ENCODE measurements at places on chromosomes 1 and 21.

- no peak for DNase-seq
Observed at GRCh38 chr1:5611851-5612250, 380.4 kb downstream of the NPHP4 start.

DNA sequence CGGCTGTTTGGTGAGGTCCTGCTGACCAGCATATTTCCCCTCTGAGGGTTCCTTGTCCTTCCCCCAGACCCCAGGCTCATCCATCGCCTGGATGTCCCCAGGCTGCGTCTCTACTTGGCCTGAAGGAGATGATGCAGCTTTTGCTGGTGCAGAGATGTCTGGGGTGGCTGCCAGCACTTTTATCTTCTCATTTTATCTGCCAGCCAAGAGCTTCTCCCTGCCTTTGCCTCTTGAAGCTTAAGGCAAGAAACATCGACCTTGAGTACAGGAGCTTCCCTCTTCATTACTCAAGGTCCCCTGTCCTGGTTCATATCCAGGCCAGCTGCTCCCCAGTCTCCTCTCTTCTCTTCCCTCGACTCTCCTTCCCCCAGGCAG, 9.2 kb upstream of the H6PD start:
- DNase-seq, result no peak

DNA sequence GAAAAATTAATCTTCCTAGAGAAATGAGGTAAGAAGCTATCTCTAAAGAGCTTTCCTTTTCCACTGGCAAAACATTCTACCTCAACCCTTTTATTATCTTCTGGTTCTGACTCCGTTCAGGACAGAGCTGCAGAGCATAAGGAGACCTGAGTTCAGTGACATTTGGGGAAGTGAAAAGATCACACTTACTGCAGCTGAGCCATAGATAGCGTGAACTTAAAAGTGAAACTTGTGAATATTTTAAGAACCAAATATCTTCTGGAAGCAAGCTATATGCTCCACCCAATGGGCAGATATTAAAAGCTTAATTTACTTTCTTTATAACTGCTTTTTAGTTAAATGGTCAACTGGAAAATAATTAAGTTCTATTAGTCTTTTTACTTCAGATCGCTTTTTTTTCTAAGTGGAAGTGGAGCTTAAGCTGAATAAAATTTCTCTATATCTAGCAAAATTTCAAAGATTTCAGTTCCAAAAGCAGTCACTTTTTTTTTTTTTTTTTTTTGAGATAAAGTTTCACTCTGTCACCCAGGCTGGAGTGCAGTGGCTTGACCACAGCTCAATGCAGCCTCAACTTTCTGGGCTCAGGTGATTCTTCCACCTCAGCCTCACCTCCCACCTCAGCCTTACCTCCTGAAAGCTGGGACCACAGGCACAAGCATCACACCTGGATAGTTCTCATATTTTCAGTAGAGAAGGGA, 11.9 kb downstream of the PTPN22 start:
- no peak for DNase-seq

GRCh38 chr1:201023920-201024624, 558 bp upstream of the KIF21B start:
- DNase-seq, result no peak

DNA sequence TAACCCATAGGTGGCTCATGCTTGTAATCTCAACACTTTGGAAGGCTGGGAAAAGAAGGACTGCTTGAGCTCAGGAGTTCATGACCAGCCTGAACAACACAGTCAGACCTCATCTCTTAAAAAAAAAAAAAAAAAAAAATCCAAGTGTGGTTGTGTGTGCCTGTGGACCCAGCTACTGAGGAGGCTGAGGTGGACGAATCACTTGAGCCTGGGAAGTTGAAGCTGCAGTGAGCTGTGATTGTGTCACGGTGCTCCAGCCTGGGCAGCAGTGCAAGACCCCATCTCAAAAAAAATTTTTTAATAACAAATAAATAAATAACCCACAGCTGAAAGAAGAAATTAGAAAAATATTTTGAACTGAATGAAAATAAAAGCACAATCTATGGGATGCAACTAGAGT, 13.8 kb downstream of the INTS7 start:
- no peak for DNase-seq

- DNase-seq, result no peak
Observed at GRCh38 chr1:68745451-68745850, 248.6 kb upstream of the DEPDC1 start.

DNA sequence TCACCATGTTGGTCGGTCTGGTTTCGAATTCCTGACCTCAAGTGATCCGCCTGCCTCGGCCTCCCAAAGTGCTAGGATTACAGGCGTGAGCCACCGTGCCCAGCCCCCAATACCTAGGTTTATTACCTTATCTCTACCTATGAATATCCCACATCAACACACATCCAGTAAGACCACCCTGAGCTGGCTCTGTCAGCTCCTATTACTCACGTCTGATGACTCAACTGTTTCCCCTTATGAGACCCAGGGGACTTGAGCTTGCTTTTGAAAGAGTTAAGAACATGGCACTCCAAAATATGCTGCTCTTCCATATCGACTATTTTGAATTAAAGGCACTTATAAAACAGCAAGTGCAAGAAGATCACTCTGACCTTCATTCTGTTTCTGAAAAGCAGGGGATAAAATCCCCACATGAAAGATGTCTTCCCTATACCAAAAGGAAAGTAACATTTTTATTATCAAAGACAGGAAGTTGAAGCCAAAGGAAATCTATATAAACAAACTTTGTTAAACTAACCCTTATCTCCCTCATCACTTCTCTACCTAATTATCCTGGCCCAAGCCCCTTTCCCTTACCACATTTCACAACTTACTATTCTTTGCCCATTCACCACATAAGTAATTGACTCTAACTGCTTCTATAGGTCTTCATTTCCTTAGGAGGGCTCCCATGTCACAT, 41.3 kb upstream of the OSBPL9 start:
- no peak for DNase-seq

GRCh38 chr1:36766481-36766880, 267.8 kb downstream of the GRIK3 start:
- no peak for DNase-seq

DNA sequence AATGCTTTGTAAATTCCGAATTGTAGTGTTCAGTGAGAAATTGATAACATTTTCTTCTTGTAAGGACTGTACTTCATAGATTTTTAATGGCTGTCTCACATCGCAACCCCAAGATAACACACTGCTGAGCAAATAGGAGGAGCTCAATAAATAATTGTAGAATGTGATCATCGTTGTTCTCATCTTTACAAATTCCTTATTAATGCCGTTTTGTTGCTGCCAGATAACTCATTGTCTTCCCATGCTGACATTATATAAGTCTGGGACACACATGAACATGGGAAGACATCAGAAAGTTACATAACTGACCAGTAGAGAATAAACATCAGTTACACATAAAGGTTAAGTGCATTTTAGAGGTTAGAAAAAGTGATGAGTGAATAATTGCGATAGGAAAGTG, 46.4 kb upstream of the TSPAN2 start:
- DNase-seq, result no peak

DNA sequence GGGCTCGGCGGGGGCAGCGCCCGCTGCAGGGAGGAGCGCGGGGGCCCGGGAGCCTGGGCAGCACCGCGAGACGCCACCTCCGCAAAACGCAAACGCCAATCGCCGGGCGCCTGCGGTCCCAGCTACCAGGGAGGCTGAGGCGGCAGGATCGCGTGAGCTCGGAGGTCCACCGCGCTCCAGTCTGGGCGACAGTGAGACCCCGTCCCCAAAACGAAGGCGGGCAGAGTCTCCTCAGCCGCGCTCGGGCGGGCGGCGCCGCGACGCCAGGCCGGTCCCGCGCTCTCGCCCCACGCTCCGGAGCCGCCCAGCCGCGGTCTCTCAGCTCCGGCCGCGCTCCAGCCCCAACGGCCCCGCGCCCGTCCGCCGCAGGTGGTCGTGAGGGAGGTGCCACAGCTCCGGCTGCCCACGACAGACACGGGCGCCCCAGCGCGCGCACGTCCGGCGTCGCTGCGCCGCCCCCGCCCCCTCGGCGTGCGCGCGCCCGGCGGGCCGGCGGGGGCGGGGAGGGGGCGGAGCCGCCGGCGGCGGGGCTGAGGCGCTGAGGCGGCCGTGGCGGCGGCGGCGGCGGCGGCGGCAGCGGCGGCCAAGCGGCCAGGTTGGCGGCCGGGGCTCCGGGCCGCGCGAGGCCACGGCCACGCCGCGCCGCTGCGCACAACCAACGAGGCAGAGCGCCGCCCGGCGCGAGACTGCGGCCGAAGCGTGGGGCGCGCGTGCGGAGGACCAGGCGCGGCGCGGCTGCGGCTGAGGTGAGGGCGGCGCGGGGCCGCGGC, at the start of gene ADARB1:
Gene ADARB1, plus strand, starts transcription at position 533 of the 770 bp plus-strand sequence. CDS start 97,077 bp downstream, outside the sequence.
- DNase-seq, result peak; percentile 56

- no peak for DNase-seq
Observed at GRCh38 chr1:230797942-230798365, 50.8 kb downstream of the CAPN9 start.

- DNase-seq, result no peak
Observed at GRCh38 chr1:92739669-92740524, 45.0 kb downstream of the EVI5 start.

- DNase-seq, result no peak
Observed at GRCh38 chr1:232538224-232538942, 91.5 kb downstream of the SIPA1L2 start.

- DNase-seq, result peak; percentile 24
Observed at GRCh38 chr1:206658264-206658980, 23.1 kb downstream of the DYRK3 start.

GRCh38 chr1:86852782-86853408, 61.0 kb downstream of the SELENOF start:
- no peak for DNase-seq

GRCh38 chr1:119713039-119713748, 1.5 kb downstream of the PHGDH start:
- DNase-seq, result no peak
